ENCODE measurements at places on chromosomes 16 and 17. TPM values are rescaled to one million over a fixed set of nuclear protein-coding genes. Genes with fewer than 3 reads are reported as not detected.

- DNase-seq, result no peak
Observed at GRCh38 chr16:54936201-54936978, 5.7 kb downstream of the IRX5 start.

GRCh38 chr17:15180121-15180561 lies 85.0 kb downstream of the PMP22 start:
- no peak for DNase-seq

GRCh38 chr16:2520784-2521531 lies 787 bp downstream of the AMDHD2 start:
- peak; percentile 46 for DNase-seq

DNA sequence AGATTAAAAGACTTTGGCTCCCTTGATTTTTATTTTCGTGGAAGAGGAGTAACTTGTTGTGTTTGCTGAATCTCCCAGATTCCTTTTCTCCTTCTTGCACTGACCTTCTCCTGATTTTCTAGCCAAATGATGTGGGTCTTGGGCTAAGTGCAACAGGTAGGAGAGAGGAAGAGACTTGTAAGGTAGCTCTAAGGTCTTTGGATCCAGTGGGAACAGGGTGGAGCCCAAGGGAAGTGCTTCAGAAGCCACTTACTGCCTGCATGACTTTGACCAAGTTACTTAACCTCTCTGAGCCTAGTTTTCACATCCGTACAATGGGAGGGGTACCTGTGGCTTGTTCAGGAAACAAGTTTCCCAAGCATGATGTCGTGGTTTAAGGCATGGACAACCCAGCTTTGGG lies 111.3 kb upstream of the IRX3 start:
- DNase-seq, result no peak

GRCh38 chr17:51813140-51813783 lies 345.3 kb downstream of the CA10 start:
- DNase-seq, result no peak

Gene RNF112
- not detected for total RNA-seq

Gene ASPHD1
- 3.7 TPM for total RNA-seq

Gene MPP2
- 0.13 TPM for total RNA-seq

GRCh38 chr17:17093764-17094163 lies 51.5 kb downstream of the MPRIP start:
- no peak for DNase-seq

All from SJSA1 (cell line).